Left hindlimb (tissue), 1 donor: ENCODE measurements at places on chromosomes 7 and 10.

- DNase-seq, result no peak
Observed at GRCh38 chr7:73779517-73779916, 9.4 kb upstream of the CLDN3 start.

DNA sequence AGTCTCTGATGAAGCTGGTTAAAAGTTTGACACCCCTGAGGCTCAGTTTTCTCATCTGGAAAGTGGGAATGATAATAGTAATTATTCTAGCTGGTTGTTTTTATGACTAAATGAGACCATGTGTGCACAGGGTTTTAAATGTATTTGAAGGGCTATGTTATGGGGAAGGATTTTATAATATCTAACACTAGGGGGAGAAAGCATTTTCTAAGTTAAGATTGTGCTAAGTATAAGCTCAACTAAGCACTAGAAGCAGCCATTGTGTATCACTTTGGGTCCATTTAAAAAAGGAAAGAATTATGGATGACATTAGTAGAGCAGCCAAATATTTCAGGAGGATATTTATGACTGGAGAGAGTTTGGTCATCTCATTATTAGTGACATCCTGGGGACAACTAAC lies 49.5 kb upstream of the CREB5 start:
- no peak for DNase-seq

DNA sequence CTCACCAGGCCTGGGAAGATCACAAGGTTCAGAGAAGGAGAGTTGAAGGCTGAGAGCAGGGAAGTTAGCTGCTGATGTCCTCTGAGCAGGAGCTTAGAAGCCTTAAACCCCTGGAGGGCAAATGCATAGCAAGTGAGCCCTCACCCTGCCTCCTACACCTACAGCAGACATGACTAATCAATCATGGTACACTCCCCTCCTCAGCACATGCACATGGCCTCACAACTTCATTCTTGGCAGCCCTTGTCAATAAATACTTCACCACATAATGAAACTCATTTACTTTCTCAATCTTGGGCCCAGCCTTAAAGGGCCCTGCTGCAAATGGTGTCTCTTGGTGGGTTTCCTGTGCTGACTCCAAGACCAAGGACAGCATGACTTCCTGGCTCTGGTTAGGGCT lies 12.9 kb downstream of the MMRN2 start:
- no peak for DNase-seq

DNA sequence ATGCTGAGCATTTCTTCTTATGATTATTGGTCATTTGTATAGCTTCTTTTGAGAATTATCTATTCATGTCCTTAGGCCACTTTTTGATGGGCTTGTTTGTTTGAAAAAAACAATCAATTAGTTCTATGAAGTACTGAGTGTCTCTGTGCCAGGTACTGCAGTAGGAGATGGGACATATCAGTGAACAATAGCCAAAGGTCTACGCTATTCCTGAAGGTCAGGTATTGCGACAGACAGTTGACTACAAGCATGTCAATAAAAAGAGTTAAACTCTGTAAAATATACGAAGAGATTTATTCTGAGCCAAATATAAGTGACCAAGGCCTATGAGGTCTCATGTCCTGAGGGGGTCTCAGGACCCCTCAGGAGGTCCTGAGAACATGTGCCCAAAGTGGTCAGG lies 122.1 kb upstream of the NFE2L3 start:
- no peak for DNase-seq

DNA sequence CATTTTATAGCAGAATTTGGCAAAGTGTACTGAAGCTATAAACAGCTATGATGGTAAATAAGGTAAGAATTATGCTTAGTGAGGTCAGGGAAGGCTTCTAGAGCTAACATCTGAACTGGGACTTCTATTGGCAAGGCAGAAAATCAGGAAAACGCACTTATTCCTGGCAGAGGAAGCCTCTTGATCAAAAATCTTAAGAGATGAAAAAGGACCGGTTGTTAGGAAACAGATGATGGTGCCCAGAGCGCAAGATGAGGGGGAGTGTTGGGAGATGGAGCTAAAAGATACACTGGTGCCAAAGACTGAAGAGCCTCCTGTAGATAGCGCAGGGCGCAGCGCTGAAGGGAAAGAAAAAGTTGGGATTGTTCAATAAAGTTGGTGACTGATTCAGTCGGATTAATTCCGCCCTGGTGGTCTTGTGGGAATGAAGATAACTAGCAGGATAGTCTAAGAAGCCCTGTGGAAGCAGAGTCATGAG lies 550 bp upstream of the CALU start:
- no peak for DNase-seq

DNA sequence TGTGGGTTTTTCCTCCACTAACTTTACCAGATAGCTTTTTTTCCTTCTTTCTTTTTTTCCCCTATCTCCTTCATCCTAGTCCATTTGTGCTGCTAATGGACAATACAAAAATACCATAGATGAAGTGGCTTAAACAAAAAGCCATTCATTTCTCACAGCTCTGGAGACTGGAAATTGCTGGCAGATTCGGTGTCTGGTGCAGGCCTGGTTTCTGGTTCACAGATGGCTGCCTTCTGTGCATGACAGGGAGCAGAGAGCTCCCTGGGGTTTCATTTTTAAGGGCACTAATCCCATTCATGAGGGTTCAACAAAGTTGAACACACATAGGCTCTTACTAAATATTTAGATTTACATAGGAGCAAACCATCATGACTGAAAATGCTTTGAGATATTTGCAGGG lies 467.4 kb downstream of the TYW1 start:
- no peak for DNase-seq

GRCh38 chr7:91811236-91811635 lies 69.3 kb downstream of the MTERF1 start:
- DNase-seq, result no peak

DNA sequence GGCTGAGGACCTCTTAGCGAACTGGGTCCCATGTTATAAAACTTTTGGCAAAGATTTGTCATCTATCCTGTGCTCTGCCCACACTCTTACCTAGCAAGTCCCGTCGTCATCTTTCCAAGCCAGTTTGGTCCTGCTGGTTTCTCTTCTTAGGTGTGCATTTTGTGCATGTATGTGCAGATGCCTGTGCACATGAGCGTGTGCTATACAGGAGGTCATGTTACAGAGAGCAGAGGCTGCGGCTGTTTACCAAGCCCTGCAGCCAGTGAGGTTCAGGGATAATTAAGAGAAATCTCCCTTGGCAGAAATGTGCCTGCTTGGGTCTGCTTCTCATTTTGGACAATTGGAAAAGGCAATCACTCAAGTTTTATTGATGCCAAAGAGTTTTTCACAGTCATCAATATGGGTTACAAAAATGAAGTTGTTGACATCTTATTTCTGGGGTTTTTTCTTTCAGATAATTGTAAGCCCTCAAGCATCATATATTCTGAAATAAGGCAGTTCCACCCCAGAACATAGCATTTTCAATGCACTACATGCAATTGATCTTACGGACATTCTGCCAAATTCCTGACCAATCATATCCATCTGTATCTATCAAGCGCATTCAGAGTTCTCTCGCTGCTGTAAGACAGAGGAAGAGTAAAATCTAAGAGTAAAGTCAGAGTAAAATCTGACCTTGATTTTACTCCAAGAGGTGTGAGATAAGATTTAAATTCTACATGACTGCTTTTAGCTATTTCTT lies 361.4 kb upstream of the ZNF32 start:
- peak; percentile 41 for DNase-seq

DNA sequence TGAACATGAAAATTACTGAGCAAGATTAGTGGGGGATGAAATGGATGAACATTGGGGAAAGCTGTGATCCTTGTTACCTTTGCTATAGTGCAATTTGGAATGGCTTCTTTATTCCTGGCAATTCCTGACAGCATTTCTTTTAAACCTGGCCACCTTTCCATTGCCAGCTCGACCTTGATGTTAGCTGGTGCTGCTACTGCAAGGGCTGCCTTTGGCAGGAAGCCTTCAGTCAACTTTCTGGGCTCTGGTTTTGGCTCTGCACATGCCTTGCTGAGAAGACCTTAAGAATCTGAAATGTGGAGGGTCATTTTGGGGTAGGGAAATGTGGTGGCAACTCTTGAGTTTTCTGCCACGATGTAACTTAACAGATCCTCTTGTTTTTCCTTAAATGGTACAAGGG lies 64.7 kb downstream of the KAT6B start:
- DNase-seq, result no peak

GRCh38 chr10:70889291-70889690 lies 926 bp upstream of the PCBD1 start:
- DNase-seq, result no peak

DNA sequence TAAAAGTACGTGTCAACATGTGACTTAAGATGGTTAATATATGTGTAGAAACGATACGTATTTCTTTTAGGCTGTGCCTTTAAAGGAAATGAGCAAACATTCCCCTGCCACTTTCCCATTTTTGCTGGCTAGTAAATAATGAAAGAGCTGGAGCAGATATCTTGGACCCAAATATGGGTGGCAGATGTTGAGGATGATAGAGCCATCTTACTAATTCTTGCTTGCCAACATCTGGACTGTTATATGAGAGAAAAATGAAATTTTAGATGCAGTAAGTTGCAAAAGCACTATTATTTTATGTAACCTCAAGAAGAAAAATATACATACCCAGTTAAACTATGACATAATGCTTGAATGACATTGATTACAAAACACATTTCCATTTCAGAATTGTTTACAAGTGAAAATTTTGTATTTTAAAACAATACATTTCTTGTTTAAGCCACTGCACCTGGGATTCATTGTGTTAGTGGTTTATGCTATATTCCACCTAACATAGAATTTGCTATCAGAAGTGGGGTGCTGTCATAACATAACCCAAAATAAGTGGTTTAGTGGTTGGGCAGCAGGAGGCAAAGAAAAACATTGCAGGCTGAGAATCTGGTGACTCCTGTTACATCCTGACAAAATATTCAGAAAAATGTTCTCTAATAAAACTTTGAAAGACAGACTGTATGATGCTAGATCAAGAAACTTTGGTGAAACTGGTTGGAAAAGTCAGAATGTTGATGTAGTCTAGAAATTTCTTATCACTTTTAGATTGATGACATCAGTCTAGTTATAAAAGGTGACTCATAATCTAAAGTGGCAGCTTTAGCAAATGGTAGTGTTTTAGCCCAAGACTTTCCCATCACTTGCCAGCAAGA lies 305.0 kb downstream of the PTEN start:
- no peak for DNase-seq

- DNase-seq, result no peak
Observed at GRCh38 chr10:125037145-125037877, 95.4 kb downstream of the ZRANB1 start.

DNA sequence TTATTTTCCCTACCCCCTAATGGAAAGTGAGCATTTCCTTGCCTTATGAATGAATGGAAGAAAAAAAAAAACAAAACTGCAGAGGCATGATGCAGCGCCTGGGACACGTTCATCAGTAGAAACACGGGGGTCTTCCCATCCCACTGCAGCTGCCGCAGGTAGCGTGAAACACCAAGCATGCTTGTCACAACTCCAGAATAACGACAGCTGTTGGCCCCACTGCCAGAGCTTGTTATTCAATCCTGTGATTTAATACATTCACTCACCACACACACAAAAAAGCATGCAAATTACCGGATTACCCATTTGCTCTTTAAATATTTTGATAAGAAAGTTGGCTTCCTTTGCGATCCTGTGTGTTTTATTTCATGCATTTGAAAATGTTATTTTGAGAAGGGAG lies 48.4 kb upstream of the GNA12 start:
- DNase-seq, result no peak

GRCh38 chr7:135840591-135840990 lies 92.0 kb upstream of the FAM180A start:
- no peak for DNase-seq

DNA sequence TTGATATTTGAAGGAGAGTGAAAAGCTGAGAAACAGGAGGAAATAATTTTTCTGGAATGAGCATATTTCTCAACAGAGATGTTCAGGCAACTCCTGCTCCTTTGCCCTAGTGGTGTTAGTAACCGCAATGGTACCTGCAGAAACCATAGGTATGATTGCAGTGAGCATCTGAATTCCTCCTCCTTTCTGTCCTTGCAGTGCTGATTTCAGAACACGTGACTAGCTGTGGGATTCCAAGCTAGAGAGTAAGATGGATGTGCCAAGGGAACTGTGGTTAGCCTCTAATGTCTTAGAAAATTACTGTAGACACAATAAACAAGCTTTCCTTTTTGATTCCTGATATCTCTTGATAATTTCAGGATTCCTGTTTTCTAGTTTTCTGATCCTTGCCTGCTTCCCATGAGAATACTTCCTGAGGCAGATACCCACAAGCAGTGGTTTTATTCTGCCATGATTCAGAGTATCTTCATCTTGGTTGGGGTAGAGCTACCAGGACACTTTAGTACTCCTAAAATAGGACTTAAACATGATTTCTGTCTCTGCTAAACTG lies 27.5 kb downstream of the LRGUK start:
- no peak for DNase-seq

- no peak for DNase-seq
Observed at GRCh38 chr7:101506531-101506930, 122.6 kb downstream of the MYL10 start.

GRCh38 chr10:7525314-7526016 lies 114.6 kb upstream of the SFMBT2 start:
- DNase-seq, result no peak

- no peak for DNase-seq
Observed at GRCh38 chr10:13784067-13784466, 197.3 kb downstream of the PRPF18 start.

DNA sequence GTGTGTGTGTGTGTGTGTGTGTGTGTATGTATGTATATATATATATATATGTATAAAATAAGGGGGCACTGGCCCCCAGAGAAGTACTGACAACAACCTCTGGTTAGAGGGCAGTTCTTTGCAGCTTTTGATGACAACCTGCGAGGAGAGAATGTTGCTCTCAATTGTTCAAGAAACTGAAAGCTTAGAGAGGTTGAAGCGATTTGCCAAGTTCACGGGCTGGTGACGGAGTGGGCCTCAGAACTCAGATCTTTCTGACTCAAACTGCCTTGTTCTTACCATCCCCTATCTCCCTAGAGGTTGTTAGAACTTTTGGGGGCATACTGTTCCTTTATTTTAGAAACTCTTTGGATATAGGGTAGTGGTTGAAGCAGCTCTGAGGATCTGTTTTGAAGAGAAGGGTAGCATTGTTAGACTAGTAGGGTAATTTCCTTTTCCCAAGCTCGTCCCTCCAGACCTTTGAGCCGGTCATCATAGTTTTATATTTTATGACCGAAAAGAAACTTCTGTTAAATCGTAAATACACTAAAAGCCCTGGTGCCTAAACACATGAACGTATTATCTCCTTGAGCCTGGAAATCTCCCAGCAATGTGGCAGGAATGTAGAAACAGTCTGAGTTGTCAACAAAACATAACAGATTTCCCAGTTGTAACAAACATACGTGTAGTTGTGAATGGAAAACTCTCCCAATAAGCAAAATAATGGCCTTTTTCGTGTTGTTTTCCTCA lies 541.7 kb upstream of the GALNT17 start:
- no peak for DNase-seq

DNA sequence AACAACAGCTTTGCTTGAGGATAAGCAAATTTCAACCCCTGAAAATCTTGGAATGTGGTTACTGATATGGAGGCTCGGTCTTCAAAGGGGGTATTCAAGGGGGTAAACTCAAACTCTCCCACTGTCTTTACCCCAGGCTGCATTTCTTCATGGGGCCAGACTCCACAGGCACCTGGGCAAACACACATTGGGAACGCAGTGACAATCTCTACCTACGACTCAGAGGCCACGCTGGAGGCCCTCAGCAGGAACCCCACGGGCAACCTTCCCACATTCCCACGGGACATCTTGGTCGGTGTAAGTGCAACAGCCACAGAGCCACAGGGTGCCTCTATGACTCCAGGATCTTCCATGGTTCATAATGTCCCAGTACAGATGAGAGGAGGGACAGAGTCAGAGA lies 2.2 kb upstream of the INSIG1 start:
- no peak for DNase-seq
